Omental fat pad (tissue), 4 donors: ENCODE measurements at places on chromosomes 5 and 9.
A peak's percentile ranks its signal among the peaks of the same experiment; 100 is the strongest.

GRCh38 chr5:180830253-180831138 is 27.9 kb upstream of the MGAT1 start:
- no peak for DNase-seq

DNA sequence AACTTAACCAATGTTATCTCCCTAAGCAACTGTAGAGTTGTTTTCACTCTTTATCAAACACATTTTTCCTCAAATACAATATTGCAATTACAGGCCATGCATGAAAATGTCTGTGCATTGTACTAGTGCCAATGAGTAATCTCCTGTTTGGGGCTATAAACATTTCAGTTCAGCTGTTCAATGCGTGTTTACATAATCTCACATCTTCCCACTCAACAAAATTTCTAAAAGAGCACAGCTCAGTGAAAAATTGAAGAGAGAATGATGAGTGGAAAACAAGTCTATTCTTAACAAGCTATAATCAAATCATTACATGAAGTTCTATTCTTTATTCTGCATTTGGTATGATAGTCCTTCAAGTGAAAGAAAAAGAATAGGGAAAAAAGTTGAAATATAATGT is 780.5 kb upstream of the CDH9 start:
- no peak for DNase-seq

GRCh38 chr5:1316588-1317340 is 21.9 kb upstream of the TERT start:
- no peak for DNase-seq

DNA sequence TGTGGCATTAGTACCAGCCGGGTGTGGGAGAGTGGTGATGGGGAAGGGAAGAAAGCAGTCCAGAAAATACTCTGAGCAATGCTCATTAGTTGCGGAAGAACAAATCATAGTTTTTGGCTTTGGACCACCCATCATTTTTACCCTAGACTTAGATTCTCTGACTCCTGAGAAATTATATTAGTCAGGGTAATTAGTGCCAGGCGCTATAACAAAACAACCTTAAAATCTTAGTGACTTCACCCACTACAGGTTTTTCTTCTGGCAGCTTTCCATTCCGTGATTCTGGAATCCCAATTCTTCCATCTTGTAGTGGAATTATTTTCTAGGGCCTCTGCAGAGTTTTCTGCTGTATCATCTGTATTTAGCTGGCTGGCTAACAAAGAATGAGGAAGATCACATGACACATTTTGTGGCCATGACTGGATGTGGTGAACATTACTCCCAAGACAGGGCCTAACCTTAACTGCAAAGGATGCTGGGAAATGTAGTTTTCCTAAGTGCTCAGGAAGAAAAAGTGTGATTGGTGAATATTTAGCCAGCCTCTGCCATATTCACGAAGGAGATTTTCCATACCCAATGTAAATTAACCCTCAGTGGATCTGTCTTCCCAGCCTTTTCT is 373.0 kb upstream of the MEF2C start:
- DNase-seq, result no peak

DNA sequence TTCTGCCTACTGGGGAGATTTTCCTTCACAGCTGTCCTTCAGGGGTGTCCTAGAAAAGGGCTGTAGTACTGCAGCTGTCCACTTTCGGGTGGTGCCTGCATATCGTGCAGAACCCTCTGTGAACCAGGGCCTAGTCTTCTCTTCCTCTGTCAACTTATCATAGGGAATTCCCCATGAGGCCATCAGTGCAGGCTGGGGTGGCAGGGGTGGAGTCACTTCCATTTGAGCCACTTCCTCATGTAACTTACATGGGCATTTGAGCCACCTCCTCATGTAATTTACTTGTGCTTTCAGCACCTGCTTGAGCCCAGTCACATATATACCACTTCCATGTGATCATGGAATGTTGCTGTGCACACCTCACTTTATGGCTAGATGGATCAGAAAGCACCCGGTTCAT is 742.0 kb upstream of the RGMB start:
- no peak for DNase-seq

GRCh38 chr9:36865731-36866635 is 168.1 kb downstream of the PAX5 start:
- DNase-seq, result no peak

GRCh38 chr5:81241961-81242648 is 9.0 kb downstream of the CKMT2 start:
- no peak for DNase-seq

DNA sequence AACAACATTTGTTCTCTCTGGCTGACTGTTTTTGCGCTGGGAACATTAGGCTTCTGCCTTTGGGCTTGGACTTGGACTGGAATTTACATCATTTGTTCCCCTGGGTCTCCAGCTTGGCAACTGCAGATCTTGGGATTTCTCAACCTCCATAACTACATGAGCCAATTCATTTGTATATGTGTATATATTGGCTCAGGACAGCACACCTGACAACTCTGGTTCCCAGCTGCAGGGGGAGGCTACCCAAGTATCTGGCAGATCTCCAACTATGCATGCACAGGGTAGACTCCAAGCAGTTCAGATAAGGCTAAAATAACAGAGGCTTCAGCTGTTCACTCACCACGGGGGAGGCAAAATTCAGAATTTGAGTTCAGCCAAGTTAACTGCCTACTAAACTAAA is 31.6 kb upstream of the F2RL1 start:
- DNase-seq, result no peak

- DNase-seq, result no peak
Measured at GRCh38 chr5:8843771-8844170, 702.1 kb downstream of the SEMA5A start.

DNA sequence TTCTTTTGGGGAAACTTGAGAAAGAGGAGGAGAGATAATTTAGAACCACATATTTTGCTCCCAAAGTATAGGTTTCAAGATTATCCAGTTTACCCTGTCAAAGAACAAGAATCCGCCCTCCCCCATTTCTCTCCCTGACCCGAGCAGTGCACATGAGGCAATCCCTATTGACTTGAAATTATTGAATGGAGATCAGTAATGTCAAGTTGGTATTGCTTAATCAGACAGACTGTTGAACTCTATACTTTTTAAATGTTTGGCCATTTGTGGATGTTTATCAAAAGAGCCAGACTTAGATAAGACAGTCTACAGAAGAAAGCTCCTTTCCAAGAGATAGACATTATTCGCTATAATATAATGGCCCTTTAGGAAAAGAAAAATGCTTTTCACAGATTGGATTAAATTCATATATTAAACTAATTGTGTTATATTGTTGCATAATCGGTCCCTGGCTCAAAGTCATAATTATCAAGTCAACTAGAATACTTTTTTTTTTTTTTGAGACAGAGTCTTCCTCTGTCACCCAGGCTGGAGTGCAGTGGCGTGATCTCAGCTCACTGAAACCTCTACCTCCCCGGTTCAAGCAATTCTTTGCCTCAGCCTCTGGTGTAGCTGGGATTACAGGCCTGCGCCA is 5.3 kb downstream of the SLC25A25 start:
- no peak for DNase-seq

DNA sequence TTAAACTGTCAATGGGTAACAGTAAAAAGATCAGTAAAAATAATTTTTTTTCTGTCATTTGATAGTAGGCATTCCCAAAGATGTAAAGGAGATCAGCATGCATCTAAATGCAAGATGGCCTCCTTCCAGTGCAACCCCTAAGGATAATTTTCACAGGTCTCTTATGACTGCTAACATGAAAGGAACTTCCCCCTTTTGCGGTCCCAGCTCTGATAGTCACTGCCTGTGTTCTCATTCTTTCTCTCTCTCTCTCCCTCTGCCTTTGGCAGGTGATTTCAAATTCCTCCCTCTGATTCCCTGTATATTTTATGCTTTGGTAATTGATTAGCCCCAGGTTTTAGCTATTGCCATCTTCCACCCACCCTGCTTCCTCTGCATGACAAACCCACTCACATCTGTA is 8.9 kb downstream of the SPINK14 start:
- no peak for DNase-seq

DNA sequence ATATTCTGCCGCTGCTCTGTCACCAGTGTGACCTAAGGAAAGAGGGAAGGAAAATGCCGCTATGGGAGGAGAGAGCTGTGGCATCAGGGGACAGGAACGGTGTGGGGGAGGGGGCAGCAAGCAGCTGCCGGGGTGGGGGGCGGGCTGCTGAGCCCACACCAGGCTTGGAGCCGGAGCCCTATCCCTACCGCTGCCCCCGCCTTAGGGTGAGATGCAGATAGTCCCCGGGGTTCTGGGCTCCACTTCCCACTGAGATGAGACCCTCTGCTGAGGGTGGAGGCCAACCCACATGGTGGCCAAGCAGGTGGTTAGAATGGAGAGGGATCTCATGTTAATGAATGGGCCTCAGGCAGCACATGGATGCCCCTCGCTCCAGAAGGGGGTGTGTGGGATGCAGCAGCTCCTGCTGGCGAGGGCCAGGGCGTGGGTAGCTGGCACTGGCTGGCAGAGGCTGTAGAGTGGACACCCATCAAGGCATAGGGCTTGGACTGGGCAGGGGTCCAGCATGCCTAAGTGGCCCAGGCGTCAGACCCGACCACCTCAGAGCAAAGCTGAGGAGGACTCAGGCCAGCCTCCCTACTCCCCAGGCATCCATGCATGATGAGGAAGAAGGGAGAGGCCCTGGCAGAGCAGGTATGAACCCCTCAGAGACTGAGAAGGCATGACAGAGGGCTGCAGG is 131.5 kb downstream of the ZNF354C start:
- no peak for DNase-seq

DNA sequence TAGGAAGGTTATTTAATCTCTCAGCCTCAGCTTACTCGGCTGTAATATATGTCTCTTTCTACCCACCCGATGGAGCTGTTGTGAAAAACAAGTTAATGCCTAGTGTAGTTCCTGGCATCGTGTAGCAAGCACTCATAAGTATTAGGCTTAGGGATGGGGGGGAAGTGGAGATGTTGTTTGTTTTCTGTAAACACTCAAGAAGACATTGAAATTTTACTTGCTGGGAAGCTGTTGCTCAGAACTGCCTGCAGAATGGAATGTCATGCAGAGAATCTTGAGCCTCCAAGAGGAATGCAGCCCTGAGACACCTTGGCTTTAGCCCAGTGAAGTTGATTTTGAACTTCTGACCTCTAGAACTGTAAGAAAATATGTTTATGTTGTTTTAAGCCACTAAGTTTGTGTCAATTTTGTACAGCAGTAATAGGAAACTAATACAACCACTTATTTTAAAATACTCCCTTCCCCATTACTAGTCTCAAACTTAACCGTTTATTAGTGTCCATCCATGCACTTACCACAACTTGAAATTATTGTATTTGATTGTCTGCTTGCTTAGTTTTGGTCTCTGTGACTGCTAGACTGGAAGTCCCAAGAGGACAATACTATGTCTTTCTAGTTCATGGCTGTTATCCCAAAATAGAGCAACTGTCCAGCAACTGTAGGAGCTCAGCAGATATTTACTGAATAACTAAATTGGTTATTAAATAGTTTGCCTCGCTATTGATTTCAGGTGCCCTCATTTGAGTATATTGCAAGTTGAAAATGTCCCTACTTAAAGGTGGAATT is 53.8 kb downstream of the MFAP3 start:
- no peak for DNase-seq

DNA sequence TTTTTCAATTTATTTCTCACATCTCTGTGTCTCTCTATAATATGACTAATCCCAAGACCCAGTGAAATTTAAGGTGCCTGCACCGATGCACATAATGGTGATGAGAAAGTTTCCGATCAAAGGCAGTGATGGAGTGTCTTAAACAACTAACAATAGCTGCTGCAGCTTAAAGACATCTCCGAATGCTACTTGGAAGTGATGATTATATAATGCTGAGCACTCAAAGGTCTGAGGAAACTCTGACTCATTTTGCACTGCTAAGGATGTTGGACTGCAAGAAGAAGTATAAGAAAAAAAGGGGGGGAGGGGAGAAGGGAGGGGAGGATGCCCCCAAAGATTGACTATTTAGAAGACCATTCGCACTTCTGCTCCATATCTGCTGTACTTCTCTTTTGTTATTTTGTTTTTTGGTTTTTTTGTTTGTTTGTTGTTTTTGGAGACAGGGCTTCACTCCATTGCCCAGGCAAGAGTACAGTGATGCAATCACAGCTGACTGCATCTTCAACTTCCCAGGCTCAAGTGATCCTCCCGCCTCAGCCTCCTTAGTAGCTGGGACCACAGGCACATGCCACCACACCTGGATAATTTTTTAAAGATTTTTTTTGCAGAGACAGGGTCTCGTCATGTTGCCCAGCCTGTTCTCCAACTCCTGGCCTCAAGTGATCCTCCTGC is 192.2 kb downstream of the HSD17B3 start:
- no peak for DNase-seq

DNA sequence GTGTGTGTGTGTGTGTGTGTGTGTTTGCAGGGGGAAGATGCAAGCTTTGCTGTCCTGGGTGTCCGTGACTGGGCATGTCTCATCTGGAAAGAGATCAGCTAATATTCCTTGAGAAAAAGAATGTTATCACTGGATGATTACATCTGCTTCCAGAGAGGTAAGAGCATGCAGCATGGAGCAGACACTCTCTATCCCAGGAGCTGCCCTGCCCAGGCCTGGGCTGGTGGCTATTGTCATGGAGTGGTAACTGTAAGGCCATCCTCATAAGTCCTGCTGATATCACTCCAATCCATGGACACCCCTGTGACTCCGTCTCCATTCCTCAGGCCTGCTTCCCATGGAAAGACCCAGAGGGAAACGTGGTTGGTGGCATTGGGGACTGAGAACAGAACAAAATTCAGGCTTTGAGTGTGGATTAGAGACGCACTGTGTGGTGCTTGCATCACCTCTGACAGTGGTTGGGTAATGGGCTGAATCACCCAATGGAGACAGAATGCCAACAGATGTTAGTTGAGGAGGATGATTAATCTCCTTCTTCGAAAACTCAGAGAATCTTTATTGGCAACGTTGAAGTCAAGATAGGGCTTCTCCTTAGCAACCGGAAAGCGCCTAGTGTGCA is 52.0 kb upstream of the KCNIP1 start:
- peak; percentile 37 for DNase-seq

DNA sequence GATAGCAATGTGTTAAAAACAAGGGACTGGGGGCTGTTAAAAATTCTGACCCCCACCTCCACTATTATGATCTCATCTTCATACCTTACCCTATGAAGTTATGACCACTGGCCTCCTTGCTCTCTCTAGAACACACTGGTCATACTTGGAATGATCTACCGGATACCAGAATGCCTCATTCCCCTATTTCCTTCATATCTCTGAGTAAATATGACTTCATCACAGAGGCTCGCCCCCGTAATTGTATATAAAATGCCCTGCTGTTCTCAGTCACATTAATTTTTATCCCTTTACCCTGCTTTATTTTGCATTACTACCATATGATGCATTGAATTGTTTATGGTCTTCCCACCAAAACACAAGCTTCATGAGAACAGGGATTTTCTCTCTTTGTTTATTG is 29.2 kb downstream of the IZUMO3 start:
- no peak for DNase-seq

GRCh38 chr5:95081500-95081960 is 203.4 kb downstream of the MCTP1 start:
- no peak for DNase-seq
